Vagina (tissue), 2 donors: ENCODE measurements at places on chromosomes 5 and 9. TPM values are rescaled to one million over a fixed set of nuclear protein-coding genes. Genes with fewer than 3 reads are reported as not detected.

The SLC6A18 gene
- total RNA-seq: not detected

The FOXD4L4 gene
- not detected for total RNA-seq

The LHX3 gene
- not detected for total RNA-seq

The SMIM15 gene
- 33.1 TPM for total RNA-seq

The HTR1A gene
- not detected for total RNA-seq

The NPR3 gene
- 14.7 TPM for total RNA-seq

The PDCD1LG2 gene
- 1.2 TPM for total RNA-seq

The HRH2 gene
- total RNA-seq: 0.98 TPM

The GPR150 gene
- 1.7 TPM for total RNA-seq

The KIF24 gene
- 0.49 TPM for total RNA-seq

The ABCA1 gene
- total RNA-seq: 30.7 TPM

GRCh38 chr5:58458141-58458742, 1.6 kb downstream of the PLK2 start:
- no peak for DNase-seq

DNA sequence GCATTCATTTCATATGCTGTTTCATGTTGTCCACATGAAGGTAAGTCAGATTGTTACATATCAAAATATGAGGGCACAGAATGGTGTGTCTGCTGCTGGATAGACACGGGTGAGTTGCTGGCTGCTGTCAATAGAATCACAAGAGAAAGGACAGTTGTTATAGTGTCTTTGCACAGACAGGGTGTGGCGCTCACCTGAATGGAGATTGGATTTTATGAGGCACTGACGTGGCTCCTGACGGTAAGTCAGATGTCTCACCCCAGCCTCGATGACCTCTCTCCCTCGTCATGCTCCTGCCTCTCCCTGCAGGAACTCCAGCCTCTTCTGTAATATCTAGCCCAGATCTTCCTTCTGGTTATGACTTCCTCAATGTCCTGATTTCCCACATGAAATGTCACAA, 75.4 kb upstream of the SELENOP start:
- no peak for DNase-seq

GRCh38 chr5:24094081-24094679, 550.6 kb downstream of the CDH10 start:
- DNase-seq: no peak

DNA sequence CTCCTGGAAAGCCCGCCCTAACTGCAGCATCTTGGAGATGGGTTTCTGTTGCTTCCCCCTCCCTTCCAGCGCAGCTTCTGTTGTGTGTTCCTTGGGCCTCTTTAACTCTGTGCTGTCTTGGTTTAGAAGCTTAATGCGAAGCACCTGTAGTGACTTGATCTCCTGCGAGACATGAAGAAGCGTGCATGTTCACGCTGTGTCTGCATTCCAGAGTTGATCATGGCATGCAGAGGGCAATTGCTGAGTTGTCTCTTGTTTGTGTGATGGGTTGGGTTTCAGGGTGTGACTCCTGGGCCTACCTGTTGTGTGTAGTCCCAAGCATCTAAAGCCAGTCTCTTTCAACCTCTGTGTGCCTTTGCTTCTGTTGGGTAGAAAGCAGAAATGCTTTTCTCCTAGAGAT, 155.6 kb downstream of the SMARCA2 start:
- no peak for DNase-seq

- no peak for DNase-seq
Observed at GRCh38 chr5:104297076-104297475, 734.5 kb upstream of the NUDT12 start.

GRCh38 chr5:89536020-89536419, 653.0 kb upstream of the MEF2C start:
- no peak for DNase-seq

GRCh38 chr5:150272531-150272930, 17.0 kb downstream of the CAMK2A start:
- DNase-seq: no peak

- DNase-seq: no peak
Observed at GRCh38 chr9:21710548-21711191, 91.8 kb upstream of the MTAP start.

- DNase-seq: peak; percentile 47
Observed at GRCh38 chr9:129280236-129280622, 102.2 kb upstream of the IER5L start.

- no peak for DNase-seq
Observed at GRCh38 chr9:36316611-36317317, 58.5 kb upstream of the GNE start.

DNA sequence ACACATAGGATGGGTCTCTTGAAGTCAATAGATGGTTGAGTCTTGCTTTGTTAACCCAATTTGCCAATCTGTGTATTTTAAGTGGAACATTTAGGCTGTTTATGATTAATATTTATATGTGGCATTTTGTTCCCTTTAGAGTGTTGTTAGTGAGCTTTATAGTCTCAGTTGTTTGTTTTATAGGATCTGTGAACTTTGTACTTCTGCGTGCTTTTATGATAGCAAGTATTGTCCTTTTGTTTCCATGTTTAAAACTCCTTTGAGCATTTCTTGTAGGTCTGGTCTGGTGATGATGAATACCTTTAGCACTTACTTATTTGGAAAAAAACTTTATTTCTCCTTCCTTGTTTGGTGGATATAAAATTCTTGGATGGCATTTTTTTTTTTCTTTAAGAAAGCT, 23.8 kb downstream of the SELENOP start:
- no peak for DNase-seq

- no peak for DNase-seq
Observed at GRCh38 chr5:54254482-54255198, 55.7 kb downstream of the ARL15 start.

DNA sequence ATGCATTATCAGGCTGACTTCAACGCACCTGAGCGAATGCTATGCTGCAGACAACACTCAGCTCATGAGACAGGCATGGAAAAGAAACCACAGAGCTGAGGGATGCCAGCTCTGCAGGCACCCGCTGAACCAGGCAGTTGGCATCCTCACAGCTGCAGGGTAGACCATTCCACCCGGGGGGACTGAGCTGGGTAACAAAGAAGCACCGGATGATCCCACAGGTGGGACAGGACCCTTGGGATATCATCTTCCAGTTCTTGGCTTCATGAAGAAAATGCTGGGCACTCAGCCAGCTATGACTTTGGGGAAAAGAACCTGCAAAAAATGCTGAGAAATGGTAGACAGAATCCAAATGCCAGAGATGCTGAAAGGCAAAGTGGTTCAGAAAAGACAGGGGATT, 9.6 kb downstream of the EPB41L4B start:
- DNase-seq: no peak

- DNase-seq: no peak
Observed at GRCh38 chr9:128595471-128595870, 43.1 kb downstream of the SPTAN1 start.

DNA sequence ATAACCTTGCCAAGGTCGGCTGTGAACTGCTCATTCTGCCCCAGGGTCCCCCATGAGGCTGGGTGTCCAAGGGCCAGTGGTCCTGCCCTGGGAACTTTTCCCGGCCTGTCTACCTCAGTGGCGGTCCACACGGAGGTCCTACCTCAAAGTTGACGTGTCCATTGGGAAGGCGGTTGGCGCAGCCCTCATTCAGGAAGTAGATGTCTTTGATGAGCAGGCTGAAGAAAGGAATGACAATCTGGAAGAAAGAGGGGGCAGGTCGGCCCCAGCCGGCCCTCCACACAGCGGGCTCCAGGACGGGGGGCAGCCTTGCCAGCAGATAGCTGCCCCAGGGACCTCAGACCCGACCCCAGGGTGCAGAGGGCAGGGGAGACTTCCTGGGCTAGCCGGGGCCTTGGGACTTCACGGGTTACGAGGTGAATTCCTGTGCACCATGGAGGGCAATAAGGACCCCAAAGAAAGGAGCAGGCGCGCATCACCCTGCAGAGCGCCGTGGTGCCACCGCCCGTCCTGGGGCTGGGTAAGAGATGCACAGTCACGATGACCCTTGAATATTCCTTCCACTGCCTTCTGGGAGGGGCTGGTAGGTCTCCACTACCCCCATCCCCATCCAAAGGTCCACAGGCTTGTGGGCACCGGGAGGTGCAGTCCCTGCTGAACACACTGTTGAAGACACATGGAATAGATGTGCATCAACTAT, 42.9 kb upstream of the RNF130 start:
- no peak for DNase-seq

GRCh38 chr9:114908104-114908622, 22.2 kb downstream of the TNFSF8 start:
- DNase-seq: no peak

DNA sequence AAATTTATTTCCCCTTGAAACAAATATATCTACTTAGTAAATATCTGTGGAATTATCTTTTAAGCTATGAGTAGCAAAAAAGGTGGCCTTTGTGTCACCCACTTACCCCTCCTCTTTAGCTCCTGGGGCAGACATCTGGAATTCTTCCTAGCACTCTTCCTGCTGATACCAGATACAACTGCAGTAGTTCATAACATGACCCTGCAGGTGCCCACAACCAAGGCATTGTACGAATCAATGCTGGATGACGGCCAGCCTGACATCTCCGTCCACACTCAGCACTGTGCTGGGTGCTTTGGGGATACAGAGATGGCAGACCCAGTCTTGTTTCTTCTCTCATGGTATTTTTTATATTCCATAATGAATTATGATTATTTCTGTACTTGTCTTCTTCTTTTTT, 152.3 kb downstream of the GOLPH3 start:
- DNase-seq: no peak

DNA sequence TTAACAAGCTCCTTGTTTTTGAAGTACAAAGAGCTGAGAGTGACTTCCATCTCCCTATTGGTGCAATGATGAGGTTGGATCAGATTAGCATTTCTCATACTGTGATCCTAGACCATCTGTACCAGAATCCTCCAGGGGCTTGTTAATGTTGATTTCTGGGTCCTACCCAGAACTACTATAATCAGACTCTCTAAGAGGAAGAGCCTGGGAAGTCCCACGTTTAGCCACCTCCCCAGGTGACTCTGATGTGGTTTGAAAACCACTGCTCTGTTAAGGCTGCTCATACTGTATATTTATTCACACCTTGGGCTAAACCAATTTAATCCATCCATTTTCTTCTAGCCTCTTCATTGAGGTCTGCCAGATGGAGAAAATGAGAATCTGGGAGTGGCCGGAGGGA, 49.6 kb upstream of the SMIM32 start:
- no peak for DNase-seq

DNA sequence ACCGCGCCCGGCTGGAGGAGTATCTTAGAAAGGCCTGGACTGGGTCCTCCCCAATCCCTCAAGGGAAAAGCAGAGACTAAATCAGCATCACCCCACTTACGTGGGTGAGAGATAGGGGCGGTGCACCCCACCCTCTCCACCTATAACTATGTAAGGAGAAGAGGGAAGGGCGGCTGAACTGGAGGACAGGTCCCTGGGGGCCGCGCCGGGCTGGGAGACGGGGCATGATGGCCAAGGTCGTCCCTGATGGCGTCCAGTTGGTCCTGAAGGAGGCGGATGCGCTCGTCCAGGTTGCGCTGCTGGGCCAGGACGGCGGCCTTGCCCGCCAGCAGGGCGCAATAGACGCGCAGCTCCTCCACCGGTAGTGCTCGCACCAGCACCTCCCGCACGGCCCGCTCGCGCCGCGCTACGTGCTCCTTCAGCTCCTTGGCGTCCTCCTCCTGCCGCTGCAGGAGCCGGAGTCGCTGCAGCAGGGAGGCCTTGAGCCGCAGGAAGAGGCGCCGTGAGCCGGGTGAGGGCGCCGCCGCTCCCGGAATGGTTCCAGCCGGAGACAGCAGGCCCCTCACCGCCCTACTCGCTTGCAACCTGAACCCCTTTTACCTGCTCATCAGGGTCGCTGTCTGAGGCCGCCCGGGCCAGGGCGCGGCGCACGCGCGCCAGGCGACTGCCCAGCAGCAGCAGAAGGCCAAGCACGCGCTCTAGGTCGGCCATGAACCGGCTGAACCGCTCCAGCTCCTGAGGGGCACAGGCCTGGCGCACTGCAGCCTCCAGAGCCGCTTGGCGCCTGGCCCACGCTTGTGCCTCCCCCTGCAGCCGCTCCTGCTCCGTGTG, 7.6 kb downstream of the SHROOM1 start:
- no peak for DNase-seq

DNA sequence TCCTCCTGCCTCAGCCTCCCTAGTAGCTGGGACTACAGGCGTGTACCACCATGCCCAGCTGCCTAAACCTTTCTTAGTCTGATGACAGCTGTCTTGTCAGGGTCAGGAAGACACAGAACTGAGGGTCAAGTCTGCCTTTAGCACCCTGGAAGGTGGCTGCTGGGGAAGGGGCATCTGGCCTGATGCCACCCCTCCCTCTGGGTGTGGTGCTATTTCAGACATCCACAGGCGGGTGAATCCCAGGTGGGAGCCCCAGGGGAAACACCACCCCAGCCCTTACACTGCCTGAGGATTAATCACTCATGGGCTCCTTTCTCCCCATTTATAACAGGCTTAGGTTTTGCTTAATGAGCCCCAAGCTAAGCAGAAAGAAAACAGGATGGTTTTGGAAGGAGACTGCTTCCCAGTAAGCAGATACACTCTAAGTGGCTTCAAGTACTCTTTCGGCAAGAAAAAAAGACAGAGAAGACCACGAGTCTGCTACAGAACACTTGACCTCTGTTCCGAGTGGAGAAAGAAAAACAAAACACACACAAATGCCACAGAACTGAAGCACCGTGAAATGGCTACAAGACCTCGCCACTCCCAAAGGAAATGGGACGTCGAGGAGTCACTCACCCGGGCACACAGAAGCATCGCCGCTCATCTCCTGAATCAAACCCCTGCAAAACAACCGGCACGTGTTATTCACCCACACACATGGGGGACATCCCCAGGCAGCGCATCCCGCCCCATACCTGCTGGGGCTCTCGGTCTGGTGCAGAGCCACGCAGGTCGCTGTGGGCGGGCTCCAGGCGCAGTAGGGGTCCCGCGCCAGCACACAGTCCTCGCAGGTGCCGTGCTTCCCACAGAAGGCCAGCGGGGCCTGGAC, 62.4 kb downstream of the SECISBP2 start:
- DNase-seq: no peak

GRCh38 chr9:118148990-118149389, 444.8 kb downstream of the TLR4 start:
- DNase-seq: no peak

DNA sequence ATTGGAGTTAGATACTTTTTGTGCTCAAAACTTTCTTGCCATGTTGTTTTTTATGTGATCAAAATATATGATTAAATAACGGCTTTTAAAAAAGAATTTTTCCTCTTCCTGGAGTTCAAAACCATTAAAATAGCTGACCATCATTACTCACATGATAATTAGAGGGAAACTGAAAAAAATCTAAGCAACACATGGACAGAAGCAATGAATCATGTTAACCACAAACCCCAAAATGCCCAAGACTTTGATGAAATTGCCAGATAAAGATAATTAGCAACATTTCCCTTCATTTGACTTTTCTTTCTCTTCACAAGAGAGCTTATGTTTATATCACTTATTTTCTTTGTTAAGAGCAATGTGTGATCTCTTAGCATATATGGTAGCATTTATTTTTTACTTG, 1294.2 kb downstream of the EFNA5 start:
- no peak for DNase-seq
